Foreskin keratinocyte (primary cell): ENCODE measurements at places on chromosomes 16 and 17. TPM values are rescaled to one million over a fixed set of nuclear protein-coding genes. Genes with fewer than 3 reads are reported as not detected.

Gene NOXO1
- 0.99 and 1.9 TPM in 2 replicates for total RNA-seq

Gene HLF
- 0.04 TPM in 1 of 2 replicates, not detected in the other for total RNA-seq

- no peak for DNase-seq
Measured at GRCh38 chr17:40841246-40841645, 18.8 kb upstream of the KRT10 start.

DNA sequence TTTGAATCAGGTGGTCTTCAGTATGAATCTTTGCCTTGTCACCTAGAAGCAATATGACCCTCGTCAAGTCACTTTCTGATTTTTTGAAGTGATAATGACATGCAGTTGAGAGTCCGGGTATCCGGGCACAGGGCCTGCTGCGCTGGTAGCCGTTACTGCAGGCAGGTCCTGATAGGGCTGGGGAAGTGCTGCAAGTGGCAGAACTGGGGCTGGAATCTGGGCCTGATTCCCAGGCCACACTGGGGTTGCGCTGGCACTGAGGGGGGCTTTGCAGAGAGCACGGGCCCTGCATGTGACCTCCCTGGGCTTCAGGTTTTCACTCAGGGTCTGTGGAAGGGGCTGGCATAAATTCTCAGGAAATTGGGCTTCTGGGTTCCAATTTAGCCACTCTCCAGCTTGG lies 3.0 kb downstream of the PPP4C start:
- no peak for DNase-seq

DNA sequence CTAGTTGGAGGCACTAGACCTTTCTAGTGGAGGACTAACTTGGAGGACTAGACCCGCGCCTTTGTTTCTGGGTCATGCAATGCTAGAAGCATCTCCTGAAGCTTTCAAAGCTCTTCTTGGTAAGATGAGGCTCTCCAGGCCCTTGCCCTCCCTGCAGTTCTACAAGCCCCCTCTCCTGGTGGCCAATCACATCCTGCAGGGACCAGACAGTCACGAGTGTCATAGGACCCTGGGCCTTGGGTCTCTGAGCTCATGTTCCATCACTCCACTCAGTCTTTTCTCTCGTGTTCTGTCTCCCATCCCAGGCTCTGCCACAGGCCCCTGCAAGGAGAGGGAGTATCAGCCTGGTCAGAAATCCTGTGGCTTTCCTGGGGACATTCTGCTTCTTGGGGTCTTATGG lies 119.6 kb downstream of the CYLD start:
- no peak for DNase-seq

GRCh38 chr17:75684924-75685323 lies 17.8 kb downstream of the SAP30BP start:
- peak; percentile 97 for DNase-seq

DNA sequence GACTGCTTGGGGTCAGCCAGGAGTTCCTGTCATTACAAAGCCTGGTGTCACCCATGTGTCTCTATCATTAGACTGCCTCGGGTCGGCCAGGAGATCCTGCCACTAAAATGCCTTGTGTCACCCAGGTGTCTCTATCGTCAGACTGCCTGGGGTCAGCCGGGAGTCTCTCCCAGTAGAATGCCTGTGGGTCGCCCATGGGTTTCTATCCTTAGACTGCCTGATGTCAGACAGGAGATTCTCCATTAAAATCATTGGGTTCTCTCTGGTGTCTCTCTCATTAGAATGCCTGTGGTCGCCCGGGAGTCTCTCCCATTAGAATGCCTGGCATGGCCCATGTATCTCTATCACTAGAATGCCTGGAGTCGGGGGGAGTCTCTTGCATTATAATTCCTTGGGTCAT lies 2231.0 kb downstream of the TP53TG3F start:
- DNase-seq = no peak

- no peak for DNase-seq
Measured at GRCh38 chr16:19926449-19927390, 42.1 kb upstream of the GPRC5B start.

DNA sequence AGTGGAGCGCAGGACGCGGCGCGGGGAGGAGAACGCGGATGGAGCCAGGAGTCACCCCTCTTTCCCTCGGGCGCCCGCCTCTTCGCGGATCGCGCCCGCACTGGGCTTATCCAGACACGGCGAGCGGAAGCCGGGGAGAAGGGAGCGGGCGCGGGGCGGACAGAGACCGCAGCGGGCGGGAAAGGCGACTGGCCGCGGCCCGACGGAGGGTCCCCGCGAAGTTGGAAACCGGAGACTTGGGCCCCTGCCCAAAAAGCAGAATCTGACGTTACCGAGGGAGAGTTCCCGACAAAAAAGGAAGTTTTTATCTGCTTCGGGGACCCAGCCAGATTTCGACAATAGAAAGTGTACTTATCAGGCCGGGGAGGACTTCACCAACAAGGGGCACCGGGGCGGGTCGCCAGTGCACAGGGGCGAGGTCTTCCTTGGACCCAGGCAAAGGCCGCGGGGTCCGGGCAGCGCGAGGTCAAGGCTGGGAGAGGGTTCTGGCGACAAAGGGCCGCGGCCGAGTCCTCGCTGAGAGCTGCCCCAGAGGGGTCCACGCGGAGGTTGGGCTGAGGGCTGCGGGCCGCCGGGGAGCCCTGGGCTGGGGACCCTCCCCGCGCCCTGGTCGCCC lies 519 bp downstream of the ST6GALNAC2 start:
- no peak for DNase-seq

- DNase-seq = no peak
Measured at GRCh38 chr17:50258647-50259476, 15.4 kb upstream of the TMEM92 start.
